Glutamatergic neuron (in vitro differentiated cells): ENCODE measurements at places on chromosomes 4 and X.

DNA sequence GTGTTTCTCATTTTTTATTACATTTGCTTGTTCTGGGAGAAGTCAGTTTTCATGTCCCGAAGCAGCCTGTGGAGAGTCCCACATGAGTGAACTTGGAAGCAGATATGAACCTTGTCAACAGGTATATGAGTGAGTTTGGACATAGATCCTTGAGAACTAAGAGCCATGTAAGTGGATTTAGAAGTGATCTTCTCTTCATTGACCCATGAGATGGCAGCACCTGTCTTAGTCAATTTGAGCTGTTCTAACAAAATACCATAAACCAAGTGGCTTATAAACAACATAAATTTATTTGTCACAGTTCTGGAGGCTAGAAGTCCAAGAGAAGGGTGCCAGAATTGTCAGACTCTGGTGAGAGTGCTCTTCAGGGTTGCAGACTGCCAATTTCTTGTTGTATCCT is 1043.8 kb downstream of the ADGRL3 start:
- DNase-seq, result no peak

DNA sequence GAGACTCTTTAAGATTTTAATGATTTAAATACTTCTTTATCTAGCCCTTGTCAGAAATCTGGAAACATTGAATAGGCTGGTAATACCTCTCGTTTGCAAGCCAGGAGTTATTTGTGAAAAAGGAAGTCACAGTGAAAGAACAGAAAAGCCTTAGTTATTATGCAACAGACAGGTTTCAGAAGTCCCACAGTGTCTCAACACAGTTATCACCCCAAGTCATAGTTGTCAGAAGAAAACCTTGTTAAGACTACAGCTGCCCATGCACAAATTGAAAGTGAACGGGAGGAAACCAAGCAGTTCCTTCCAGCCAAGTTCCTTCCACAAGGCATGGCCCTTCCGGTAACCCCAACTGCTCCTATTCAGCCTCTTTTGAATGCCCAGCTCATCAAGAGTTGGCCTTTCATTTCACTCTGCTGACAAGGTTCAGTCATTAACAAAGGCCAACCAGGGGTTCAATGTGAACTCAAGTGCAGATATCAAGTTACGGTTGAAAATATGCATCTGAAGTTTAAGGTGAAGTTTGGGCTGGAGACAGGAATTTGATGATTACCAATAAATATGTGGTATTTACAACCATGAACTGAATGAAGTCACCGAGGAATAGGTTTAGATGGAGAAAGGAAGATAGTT is 15.6 kb downstream of the ALPK1 start:
- no peak for DNase-seq

DNA sequence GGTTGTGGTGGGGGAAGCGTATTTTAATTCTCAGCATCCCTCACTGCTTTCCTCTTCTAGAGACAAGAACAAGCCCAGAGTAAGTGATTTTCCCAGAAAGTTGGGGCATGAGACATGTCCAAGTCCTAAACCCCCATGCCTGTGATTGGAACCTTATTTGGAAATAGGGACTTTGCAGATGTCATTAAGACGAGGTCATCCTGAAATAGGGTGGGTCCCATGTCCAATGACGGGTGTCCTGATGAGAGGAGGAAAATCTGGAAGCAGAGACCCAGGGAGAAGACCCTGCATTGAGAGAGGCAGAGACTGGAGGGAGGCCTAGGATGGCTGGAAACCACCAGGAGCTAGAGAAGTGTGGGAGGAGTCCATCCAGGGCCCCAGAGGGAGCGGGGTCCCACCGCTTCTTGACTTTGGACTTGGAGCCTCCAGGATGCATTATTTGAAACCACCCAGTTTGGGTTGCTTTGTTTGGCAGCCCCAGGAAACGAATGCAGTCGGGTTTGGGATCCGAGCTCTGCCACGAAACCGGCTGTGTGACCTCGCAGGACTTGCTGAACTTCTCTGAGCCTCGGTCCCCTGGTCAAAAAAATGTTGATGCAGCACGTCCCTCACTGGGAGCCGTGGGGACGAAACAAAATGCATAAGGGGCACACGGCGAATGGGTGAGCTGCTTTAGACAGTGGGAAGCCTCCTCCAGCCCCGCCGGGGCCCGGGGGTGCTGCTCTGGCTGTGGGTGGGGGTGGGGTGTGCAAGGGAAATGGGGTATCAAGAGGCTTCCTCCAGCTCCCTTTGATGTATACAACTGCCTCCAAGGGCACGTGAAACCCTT is 113.9 kb downstream of the CPZ start:
- DNase-seq, result no peak

- DNase-seq, result no peak
Observed at GRCh38 chr4:32334759-32335158, 1614.6 kb downstream of the PCDH7 start.

DNA sequence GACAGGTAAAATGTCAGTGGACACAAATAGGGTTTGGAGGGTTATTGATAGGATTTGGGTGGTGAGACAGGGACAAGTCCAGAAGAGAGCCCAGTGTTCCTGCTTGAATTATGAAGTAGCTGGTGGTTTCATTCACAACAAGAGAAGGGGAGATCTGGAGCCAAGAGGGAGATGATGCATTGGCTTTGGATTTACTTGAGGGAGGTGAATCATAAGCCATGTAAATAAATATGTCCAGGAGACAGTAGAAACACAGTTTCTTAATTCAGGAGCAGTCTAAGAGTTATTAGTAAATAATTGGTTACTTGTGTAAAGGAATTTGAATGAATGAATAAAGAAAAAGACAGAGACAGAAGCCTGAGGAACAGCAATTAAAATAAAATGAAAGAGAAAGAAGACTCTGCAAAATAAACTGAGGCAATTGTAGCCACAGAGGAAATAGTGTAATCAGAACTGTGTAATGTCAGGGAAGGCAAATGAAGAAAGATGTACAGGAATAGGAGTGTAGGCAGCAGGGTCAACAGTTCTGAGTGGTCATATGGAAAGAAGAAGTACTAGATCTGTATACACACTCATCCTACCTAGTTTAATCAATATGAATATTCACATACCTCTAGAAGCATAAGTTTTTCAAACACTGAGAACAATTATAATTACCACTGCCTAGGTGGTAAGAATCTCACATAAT is 50.2 kb upstream of the CXCL8 start:
- no peak for DNase-seq

GRCh38 chr4:41932988-41933387 is 2.2 kb upstream of the TMEM33 start:
- DNase-seq, result no peak

DNA sequence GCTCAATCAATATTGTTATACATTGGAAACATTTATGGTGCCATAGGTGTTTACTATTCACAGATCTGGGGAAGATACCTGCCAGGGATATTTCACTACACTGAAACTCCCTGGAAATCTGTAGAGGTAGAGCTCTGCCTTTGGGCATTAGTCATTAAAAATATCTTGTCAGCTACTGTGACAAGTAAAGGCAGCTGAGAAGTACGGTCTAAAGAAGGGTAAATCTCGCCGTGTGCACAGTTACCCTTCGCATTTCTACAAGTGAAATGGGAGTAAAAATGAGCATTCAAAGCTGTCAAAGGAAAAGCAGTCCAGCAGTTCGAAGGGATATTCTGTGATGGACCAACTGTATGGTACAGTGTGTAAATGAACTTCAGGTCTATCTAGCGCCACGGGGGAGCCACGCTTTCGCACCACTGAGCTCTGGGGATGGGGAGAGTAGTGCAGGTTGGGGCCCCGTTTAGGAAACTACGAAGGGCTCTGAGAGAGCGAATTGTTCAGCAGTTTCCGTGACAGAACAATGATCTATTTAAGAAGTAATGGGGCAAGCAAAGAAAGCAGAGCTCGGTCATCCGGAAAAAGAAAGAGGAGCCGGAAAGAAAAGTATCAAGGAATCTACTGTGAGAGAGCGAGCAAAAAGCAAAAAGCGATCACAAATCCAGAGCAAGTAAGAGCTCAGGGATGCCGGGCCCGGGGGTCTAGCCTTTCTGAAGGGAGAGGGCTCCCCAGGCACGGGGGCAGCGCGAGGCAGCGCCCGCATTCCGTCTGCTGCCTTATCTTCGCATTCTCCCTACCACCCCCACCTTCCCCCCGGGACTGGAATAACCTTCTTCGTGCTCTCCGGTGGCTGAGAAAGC is 646 bp downstream of the TIGD4 start:
- DNase-seq, result peak; percentile 36

DNA sequence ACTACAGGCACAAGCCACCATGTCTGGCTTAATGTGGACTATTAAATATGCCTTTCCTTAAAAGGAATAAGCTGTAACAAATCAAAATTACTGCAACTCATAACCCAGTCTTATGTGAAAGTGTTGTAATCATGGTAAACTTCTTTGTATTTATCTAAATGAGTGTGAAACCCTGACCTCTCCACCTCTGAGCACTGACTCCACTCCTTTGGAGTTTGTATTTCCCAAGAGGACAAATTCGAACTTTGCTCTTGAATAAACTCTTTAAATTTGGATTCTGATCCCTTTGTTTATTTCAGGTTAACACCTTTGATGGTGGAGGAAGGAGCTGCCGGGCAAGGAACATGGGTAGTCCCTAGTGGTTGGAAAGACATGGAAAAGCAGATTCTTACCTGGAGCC is 48.3 kb upstream of the FAM9A start:
- DNase-seq, result no peak

DNA sequence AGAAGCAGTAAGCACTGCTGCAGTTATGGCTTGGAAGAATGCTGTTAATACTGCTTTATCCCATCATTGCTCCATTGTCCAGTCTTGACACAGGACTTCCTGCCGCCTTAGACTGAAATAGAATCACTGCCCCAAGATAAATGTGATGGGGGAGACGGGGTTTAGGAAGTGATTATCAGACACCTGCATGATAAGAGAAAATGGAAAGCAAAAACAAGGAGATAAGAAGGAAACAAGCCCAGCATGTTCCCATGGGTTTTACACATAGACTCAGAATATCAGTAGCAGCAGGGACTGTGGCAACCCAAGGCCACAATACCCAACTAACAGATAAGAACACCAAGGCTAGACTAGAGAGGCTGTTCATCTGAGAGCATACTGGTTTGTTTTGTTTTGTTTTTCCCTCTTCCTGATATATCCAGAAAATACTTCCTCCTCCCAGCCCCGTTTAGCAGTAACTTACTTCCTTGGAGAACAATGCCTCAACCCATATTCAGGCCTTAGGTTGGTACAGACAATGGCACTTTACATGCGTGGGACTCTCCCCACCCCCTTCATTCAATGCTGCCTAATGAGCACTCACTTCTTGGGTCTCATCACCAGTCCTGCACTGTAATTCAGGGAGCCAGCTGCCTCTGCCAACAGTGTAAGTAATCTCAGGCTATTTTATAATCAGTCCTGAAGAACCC is 232.6 kb downstream of the CBR4 start:
- no peak for DNase-seq

DNA sequence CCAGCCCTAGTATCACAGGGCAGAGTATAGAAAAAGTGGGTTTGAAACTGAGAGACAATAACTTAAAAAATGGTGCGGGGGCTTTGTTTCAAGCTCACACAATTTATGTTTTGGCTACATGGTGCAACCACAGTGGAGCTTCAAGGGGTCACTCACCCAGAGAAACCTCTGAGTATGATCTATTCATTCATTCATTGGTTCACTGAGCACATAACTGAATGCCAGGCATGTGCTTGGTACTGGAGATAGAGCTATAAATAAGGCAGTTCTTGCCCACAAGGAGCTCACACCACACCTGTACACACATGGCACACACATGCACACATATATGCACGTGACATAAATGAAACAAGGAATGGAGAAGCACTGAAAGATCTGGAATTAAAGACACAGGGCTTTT is 171.4 kb downstream of the NHS start:
- DNase-seq, result no peak

- no peak for DNase-seq
Observed at GRCh38 chr4:156408749-156409148, 455.1 kb upstream of the CTSO start.

DNA sequence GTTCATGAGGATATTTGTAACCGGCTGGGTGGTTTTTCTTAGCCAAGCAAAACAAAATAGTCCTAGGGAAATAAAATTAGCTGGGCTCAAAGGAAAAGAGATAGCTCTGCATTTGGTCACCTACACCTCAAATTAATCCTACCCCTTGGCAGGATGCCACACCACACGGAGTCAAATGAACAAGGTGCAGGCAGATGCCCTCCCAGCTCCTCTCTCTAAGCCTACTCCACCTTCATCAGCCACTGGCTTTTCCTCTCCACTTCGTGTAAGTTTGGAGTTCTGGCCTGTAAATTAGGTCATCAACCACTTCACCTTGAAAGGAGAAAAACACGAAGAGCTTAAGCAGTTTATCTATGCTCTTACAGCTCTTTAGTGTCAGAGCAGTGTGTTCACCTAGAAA is 1.4 kb downstream of the DDIT4L start:
- DNase-seq, result no peak

- no peak for DNase-seq
Observed at GRCh38 chr4:145058256-145058655, 39.7 kb downstream of the ANAPC10 start.

- DNase-seq, result no peak
Observed at GRCh38 chr4:143099693-143100092, 85.0 kb upstream of the USP38 start.

DNA sequence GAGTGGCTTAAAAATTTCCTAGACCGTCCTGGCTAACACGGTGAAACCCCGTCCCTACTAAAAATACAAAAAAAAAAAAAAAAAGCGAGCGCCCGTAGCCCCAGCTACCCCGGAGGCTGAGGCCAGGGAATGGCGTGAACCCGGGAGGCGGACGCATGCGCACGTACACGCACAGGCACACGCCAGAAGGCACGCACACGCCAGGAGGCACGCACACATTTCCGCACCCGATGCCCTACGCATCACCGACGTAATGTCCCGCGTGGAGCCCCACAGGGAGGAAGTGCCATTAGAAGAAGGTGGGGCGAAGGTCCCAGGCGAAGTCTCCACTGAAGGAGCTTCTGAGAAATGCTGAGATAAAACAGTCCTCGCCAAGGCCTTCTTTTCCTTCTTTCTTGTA is 41.4 kb downstream of the NLGN4X start:
- DNase-seq, result no peak

GRCh38 chrX:40420899-40421729 is 159.7 kb upstream of the ATP6AP2 start:
- DNase-seq, result no peak

DNA sequence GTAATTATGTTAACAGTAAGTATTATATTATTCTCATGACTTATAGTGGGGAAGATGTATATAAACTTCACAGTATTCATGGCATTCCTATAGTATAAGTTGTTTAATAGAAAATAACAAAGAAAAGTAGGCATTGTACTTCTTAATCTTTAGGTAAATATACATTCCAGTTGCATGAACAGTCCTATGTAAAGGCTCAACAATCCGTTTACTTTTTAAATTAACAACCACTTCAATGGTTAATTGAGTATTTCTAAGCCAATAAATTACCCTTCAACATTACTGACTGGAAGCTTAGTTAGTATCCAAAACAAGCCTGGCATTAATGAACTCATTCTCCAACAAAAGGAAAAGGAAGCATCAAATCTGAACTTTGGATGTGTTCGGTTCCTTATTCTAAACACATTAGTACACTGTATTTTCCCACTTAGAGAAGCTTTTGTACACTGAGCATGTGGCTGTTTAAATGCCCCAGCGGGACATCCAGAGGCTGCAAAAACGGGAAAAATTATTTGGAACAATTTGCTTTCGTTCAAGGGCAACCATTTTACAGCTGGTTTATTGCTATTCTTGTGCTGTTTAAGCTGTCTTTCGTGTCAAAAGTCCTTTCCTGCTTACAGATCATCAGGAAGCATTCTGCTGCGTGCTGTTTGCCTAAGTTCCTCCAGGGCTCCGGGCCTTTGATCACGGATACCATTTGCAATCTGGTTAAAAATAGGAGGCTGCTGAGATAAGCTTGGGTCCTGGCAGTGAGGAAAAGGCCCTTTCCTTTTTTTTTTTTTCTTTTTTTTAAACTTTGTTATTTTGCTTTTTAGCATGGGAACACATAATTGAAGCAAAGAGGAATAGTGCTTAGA is 460.3 kb downstream of the SPRY1 start:
- DNase-seq, result peak; percentile 21

- no peak for DNase-seq
Observed at GRCh38 chr4:74531963-74532794, 87.2 kb downstream of the AREG start.
